ENCODE measurements at places on chromosomes 6 and 20.

DNA sequence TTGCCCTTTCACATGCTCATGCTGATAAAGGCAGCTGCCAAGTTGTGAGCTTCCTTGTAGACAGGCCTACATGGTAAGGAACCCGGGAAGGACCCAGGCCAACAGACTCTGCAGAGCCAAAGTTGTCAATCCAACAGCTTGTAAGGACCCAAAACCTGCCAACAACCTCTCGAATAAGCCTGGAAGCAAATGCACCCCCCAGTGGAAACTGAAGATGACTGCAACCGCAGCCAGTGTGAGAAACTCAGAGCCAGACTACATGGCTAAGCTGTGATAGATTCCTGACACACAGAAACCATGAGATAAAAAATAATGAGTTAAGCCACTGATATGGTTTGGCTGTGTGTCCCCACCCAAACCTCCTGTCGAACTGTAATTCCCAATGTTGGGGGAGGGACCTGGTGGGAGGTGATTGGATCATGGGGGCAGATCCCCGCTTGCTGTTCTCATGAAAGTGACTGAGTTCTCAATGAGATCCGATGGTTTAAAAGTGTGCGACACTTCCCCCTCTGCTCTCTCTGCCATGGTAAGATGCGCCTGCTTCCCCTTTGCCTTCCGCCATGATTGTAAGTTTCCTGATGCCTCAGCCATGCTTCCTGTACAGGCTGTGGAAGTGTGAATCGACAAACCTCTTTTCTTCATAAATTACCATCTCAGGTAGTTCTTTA is 18.8 kb upstream of the CLPSL2 start:
- DNase-seq: peak; percentile 80

- DNase-seq: no peak
Measured at GRCh38 chr20:11849270-11849915, 68.3 kb upstream of the BTBD3 start.

- DNase-seq: peak; percentile 55
Measured at GRCh38 chr6:136927292-136927691, 5.2 kb downstream of the SLC35D3 start.

- no peak for DNase-seq
Measured at GRCh38 chr6:41286544-41287346, at the start of gene TREM1. Gene TREM1 (minus strand): TSS chr6:41286682. CDS start chr6:41286655, 27 bp downstream.

- no peak for DNase-seq
Measured at GRCh38 chr6:105677671-105678475, 275.0 kb upstream of the PREP start.

- no peak for DNase-seq
Measured at GRCh38 chr6:98382246-98382645, 452.1 kb upstream of the POU3F2 start.

- no peak for DNase-seq
Measured at GRCh38 chr6:116099036-116099435, 1.6 kb upstream of the NT5DC1 start.

DNA sequence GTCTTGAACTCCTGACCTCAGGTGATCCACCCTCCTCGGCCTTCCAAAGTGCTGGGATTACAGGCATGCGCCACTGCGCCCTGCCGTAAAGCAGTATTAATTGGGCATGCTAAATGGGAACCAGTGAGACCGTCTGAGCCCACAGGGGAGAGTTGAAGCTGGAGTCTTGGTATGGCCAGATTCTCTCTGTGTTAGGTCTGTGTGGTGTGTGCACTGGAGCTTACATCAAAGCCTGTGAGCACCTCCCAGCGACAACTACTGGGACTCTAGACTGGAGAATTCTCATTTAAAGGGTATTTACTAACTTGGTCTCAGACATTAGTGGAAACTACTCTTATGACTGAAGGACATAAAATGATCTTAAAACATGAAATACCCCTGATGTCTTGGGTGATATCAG is 8.5 kb upstream of the SLC22A2 start:
- no peak for DNase-seq

DNA sequence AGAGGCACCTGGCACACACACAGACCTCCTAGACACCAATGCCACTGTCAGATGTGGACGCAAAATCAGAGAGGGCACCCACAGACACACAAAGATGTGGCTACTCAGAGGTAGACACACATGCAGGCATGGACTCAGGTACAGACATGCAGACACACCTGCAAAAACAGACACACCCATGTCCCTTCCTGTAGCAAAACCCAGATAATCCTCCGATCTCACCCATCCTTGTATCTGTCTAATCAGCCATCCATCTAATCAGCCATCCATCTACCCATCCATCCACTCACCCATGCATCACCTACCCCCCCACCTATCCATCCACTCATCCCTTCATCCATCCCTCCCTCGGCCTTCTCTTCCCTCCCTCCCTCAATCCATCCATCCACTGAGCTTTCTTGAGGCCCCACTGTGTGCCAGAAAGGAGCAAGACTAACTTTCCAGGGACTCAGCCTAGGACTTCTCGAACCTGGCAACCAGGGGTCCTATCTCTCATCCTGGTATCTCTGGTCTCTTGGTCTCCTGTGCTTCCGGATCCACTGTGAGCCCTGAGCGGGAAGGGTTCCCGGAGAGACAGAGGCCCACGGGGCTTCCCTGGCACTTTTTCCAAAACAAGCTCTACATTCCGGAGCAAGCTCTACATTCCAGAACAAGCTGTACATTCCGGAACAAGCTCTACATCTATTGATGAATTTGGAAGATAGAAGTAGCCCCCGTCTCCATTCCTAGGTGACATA is 1.1 kb upstream of the TGM2 start:
- no peak for DNase-seq

All from neural progenitor cell (in vitro differentiated cells).